Mononuclear cell (primary cell): ENCODE measurements at places on chromosomes 2 and 18. TPM values are rescaled to one million over a fixed set of nuclear protein-coding genes. Genes with fewer than 3 reads are reported as not detected.

NEU2 gene
- total RNA-seq, result not detected

C1QL2 gene
- not detected for total RNA-seq

CRYGD gene
- not detected for total RNA-seq

FNDC4 gene
- total RNA-seq, result 0.10 TPM

RNF152 gene
- total RNA-seq, result 0.73 TPM
